NCI-H1092 treated with DMSO at 0.1 percent for 48 hours (cell line): ENCODE measurements at places on chromosomes 5 and 9.

GRCh38 chr9:35225677-35226076 is 63.9 kb downstream of the UNC13B start:
- DNase-seq: no peak

- DNase-seq: no peak
Measured at GRCh38 chr5:124512236-124512635, 234.2 kb downstream of the ZNF608 start.

DNA sequence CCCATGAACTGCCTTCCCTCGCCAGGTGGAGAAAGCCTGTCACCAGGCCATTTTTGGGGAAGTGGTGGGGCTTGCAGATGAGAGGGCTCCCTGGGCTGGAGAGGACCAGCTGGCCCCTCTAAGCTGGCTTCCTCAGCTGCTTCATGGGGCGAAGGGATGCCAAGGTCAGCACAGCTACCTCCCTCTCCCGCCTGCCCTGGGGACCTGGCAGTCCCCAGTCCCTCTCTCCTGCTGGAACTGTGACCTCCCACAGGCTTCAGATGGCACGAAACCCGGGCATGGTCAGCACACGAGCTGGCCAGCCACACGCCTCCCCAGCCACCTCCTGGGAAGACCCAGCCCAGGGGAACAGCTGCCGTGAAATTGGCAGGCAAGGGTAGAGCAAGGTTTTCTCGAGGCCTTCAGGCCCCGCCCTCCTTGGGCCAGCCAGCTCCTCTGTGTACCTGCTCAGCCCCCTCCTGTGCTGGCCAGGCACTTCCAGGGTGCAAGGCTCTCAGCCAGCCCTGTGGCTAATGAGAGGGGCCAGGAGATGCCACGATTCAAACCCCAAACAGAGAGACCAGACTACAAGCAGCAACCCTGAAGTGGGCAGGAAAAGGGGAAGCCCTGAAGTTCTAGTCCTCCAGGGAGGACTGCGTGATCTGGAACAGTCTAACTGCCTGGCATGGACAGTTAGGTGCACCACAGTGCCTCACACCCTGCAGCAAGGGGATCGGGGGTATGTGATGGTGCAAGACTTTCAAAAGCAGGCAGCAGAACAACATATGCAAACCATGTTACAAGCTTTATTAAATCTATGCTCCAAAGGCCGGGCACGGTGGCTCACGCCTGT is 12.9 kb downstream of the PLPP7 start:
- peak; percentile 8 for DNase-seq

DNA sequence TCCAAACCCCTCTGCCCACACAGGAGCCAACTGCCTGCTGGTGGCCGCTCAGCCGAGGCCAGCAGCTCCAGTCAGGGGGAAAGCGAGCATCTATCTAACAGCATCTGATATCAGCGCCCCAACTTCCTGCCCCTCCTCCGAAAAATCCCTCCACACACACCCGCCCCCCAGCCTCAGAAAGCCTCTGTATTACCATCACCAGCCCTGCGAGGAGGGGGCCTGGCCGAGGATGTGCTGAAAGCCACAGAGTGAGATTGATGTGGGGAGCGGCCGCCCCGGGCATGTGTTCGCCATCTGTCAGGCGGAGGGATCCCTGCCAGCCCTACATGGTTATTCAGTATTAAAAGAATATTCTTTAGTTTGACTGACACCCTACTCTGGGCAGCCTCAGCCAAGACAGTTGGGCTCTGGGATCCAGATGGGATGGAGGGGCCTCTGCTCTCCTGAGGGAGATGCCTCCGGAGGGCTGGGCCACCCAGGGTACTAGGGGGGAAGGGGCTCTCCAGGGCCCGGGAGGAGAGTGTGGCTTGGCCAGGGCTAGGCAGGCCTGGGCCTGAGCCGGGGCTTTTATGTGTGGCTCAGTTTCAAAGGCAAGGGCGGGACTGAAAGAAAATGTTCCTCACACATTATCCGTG is 98.0 kb downstream of the HSD17B3 start:
- DNase-seq: no peak
